HepG2 (cell line): ENCODE measurements at places on chromosomes 12 and 14. TPM values are rescaled to one million over a fixed set of nuclear protein-coding genes. Genes with fewer than 3 reads are reported as not detected.

TAMALIN gene
- 2.9 and 4.5 TPM in 2 replicates for polyA plus RNA-seq

XRCC3 gene
- 5.4 and 5.8 TPM in 2 replicates for polyA plus RNA-seq

TMEM117 gene
- 2.8 and 3.6 TPM in 2 replicates for polyA plus RNA-seq

GRCh38 chr14:87152693-87153092, 840.3 kb downstream of the GALC start:
- DNase-seq, result no peak

GRCh38 chr14:103385929-103386712, 906 bp downstream of the MARK3 start:
- DNase-seq, result no peak

- DNase-seq, result no peak
These were observed 51.3 kb downstream of the GNS start for GRCh38 chr12:64707926-64708325.
